ENCODE measurements at places on chromosomes 16 and 17.

DNA sequence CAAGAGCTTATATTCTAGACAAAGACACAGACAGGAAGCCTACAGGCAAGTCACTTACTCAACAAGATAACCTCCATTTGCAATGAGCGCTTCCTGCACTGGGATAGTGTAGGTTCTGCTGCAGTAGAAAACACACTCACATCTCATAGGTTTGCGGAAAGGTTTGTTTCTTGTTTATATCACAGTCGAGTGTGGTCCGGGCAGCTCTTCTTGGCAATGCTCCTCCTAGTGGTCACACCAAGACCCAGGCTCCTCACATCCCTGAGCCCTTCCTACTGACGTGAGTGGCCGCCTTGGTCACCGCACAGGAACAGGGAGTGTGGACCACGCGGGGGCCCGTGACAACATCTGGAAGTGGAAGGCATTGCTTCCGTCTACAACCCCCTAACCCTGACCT lies 48.0 kb upstream of the RBFOX3 start:
- DNase-seq, result no peak

GRCh38 chr16:70715055-70715858 lies 29.4 kb upstream of the MTSS2 start:
- peak; percentile 90 for DNase-seq

- peak; percentile 87 for DNase-seq
Observed at GRCh38 chr17:82418001-82418986, at the start of the genes HEXD and OGFOD3. TSS of gene HEXD (plus strand) at chr17:82418347. CDS start at chr17:82419800, 1,453 bp downstream. TSS of gene OGFOD3 (minus strand) at chr17:82418586. CDS start at chr17:82418485, 101 bp downstream.

GRCh38 chr17:15501282-15501681 lies 33.9 kb upstream of the CDRT4 start:
- no peak for DNase-seq

DNA sequence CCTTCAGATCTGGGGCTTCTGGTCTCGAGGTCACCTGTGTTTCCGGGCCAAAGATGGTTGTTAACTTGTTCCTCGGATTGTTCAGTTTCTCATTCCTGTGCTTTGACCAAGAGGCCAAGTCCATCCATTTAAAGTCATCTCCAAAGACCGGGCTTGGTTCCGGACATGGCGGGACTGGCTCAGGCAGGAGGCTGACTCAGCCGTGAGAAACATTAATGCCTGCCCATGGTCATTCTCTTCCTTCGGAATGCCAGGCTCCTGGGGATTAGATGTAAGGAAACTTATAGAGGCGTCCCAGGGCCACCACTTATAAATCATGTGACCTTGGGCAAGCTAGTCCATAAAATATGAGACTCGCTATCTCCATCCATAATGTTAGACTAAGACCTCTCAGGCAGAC lies 13.6 kb upstream of the NKD1 start:
- no peak for DNase-seq

DNA sequence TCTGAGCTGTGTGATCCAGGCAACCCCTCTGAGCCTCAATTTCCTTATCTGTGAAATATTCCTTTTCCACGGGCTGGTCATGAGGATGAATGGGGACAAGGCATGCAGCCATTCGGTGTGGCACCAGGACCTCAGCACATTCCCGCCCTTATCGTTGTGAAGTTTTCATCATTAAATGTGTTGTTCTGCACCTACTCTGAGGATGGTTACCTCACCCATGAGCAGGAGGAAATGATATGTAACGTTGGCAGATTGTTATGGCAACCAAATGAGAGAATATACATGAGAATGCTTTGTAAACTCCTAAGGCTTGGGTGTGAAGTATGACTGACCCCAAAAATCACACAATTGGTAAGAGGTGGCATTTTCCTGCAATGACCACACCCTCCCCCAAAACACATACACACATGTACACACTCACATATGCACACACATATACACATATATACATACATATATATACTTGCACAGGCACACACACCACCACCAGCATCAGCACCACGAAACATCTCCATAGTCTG lies 39.5 kb downstream of the SMARCE1 start:
- no peak for DNase-seq

GRCh38 chr17:12178644-12179330 lies 158.1 kb downstream of the MAP2K4 start:
- DNase-seq, result no peak

DNA sequence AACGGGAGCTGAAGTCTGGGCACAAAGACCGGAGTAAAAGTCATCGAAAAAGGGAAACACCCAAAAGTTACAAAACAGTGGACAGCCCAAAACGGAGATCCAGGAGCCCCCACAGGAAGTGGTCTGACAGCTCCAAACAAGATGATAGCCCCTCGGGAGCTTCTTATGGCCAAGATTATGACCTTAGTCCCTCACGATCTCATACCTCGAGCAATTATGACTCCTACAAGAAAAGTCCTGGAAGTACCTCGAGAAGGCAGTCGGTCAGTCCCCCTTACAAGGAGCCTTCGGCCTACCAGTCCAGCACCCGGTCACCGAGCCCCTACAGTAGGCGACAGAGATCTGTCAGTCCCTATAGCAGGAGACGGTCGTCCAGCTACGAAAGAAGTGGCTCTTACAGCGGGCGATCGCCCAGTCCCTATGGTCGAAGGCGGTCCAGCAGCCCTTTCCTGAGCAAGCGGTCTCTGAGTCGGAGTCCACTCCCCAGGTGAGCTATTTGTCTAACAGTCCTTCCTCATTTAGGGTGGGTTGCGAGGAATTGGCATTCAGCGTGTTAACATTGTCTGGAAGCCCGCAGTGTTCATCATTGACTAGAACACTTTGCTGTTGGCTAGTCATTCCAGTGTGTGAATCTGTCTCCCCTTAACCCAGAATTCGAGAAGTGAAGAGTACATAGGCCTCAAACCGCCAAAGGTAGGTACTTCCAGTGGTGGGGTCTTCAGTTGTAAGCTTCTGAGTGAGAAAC lies 1.5 kb downstream of the CDK12 start:
- no peak for DNase-seq

DNA sequence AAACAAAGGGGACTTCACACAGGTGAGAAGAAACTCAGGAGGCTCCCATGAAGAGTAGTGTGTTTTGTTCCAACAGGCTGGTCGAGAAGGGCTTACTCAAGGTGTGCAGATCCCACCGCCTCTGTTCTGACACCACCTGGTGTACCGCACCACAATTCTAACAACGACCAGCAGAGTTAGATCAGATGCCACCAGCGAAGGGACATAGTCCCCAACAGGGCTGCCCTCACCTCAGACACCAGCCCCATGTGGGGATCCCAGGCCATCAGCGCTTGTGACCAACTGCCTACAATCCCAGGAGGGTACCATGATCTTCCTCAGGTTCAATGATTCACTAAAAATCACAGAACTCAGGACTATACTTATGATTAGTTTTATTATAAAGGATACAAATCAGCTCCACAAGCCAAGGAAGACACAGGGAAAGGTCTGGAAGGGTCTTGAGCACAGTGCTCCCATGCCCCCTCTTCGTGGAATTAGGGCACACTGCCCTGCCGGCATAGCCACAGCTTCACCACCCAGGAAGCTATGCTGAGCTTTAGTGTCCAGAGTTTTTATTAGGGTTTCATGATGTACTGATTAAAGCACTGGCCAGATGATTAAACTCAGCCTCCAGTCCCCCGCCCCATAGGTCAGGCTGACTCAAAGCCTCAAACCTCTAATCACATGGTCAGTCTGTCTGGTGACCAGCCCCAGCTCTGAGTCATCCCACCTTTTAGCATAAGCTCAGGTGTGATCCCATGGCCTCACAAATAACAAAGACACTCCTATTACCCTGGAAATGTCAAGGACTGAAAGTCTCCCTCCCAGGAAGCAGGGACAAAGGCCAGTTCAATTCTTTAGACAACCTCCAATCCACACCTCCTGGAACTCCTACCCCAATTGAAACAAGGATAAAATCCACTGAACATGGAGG lies 26.0 kb downstream of the TRIM25 start:
- DNase-seq, result no peak

GRCh38 chr17:66562119-66562518 lies 259.7 kb downstream of the PRKCA start:
- DNase-seq, result no peak

DNA sequence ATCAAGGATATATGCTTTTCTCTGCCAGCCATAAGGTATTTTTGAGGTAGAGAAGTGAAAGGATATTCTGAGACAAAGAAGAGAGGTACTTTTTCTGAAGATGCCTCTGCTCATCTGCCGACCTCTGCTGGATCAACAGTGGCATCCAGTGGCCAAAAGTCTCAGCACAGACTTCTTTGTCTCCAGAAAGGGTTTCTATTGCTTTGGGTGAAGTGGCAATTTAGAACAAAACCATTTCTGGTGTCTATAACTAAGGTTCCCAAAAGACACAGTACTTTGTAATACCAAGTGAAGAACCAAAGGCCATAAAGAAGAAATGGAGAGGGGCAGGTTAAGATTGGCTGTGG lies 155.2 kb upstream of the C17orf78 start:
- DNase-seq, result no peak

- DNase-seq, result no peak
Observed at GRCh38 chr17:72624652-72625051, 467.8 kb downstream of the SLC39A11 start.

DNA sequence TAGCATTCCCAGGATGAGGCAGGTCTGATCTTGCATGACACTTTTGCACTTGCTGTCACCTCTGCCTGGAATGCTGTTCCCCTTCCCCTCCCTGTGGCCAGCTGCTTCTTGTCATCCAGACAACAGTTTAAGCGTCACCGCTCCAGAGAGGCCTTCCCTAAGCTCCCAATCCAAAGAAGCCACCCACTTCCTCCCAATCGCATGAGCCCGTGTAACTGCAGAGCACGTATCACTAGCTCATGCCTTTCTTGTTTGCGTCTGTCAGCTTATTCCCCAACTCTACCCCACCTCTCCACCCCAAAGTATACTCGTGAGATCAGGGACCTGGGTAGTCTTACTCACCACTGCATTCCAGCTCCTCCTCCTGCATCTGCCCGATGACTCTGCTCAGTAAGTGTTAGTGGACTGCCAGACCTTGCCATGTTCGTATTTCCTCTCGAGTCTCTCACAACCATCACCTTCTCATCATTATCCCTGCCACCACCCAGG lies 92.8 kb downstream of the GAS7 start:
- peak; percentile 70 for DNase-seq

DNA sequence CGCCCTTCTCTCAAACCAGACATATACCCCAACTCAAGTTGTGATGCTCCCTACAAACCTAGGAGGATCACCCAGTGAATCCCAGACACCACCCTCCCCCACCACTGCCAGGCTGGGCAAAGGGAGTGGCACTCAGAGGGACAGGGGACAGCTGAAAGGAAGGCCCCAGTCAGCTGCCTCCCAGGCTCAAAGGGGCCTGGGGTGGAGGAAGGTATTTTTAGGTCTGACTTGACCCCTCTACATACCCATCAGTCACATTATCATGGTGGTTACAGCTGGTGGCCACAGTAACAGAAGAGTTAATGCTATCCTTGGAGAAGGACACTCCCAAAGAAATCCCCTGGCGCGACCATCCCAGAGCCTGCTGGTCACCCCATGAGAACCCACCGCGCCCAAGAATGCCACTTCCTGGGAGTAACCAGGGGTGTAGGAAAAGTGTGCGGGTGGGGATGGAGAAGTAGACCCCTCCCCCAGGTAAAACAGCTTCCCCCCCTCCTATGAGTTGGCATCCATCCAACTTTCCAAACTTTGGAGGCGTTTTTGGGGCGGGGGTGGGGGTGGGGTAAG lies 1.1 kb downstream of the CACNB1 start:
- no peak for DNase-seq

DNA sequence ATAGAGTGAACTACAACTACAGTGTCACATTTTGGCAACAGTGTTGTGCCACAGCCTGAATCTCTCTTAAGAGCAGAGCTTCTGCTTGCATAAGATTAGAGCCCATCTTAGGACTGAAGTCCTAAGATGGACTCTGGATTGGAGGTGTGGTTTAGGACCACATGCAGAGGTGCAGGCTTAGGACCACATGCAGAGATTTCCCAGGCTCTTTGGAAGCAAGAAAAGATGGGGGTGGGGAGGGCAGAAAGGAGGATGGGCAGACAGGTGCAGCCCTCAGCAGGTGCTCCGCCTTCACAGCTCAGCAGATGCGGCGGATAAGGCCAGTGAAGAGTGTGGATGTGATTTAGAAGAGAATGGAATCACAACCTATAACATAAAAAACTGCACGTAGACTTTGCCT lies 128.7 kb downstream of the TANGO6 start:
- DNase-seq, result no peak

- no peak for DNase-seq
Observed at GRCh38 chr17:33285413-33285812, 7.7 kb downstream of the ASIC2 start.

GRCh38 chr17:76553178-76553908 lies 13.5 kb downstream of the PRCD start:
- DNase-seq, result no peak

DNA sequence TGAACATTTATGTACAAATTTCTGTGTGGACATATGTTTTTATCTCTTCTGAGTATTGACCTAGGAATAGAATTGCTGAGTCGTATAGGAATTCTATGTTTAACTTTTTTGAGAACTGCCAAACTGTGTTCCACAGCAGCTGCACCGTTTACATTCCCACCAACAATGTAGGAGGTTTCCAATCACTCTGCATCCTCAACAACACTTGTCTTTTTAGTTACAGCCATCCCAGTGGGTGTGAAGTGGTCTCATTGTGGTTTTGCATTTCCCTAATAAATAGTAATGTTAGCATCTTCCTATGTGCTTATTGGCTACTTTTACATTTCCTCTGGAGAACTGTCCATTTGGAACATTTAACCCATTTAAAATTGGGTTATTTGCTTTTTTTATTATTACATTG lies 36.6 kb upstream of the NACA2 start:
- DNase-seq, result no peak

DNA sequence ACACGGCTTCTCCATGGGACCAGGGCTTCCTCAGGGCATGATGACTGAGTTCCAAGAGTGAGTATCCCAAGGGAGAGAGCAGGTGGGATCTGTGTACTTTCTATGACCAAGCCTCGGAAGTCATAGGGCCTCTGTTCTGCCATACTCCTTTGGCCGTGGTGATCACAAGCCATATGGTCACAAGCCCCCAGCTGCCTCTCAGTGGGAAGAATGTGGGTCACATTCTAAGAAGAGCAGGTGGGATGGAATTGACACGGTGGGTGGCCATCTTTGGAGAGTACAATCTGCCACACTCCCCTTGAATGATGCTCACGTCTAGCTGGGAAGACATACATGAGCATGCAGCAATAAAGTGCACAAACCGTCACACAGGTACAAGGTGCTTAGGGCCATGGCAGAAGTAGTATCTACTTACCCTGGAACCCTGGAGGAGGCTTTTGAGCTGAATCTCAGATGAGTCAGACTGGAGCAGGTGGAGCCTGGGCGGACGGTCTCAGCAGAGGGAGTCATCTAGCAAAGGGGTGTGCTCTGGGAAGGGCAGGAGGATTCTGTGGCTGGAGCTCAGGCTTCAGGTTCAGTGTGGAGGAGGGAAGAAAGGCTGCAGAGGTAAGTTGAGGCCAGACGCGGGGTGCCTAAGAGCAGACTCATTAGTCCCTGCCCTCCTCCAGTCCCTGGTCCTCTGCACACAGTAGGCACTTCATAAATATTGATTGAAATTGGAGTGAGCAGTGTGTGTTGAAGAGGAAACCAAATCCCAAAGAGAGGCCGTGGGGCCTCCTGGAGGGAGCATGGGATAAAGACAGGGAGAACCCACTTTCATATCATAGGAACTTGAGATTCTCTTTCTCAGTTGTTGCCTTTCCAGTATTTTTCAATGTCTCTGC lies 26.6 kb downstream of the GOSR2 start:
- no peak for DNase-seq

GRCh38 chr16:71303938-71304337 lies 14.7 kb upstream of the CMTR2 start:
- DNase-seq, result no peak

Data from left cardiac atrium (tissue), 4 donors.